ENCODE measurements at places on chromosomes 4 and X.

- DNase-seq, result no peak
These were observed 19.9 kb upstream of the DUSP9 start for GRCh38 chrX:153626863-153627674.

GRCh38 chrX:23759821-23760220 is 16.7 kb upstream of the ACOT9 start:
- no peak for DNase-seq

- no peak for DNase-seq
These were observed 710.7 kb downstream of the STPG2 start for GRCh38 chr4:97432551-97432950.

DNA sequence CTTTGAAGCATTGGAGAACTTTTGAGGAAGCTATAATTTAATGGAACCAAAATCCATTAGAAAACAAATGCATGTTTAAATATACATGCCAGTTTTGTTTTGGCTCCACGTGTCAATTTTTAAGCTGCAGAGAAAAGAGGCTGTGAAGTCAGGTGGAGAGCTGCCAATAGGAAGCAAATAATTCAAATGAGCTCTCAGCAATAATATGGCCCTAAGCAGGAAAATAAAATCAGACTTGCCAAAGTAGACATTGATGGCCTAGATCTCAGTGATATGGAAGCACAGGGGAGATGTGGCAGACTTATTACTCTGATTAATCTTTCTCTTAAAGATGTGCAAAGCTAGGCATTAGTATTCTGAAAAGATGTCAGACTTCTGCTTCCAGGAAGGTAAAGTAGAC is 769.8 kb upstream of the NDST4 start:
- DNase-seq, result no peak

GRCh38 chrX:133771086-133771646 is 214.2 kb downstream of the GPC3 start:
- no peak for DNase-seq

Measured in MM.1S (cell line).